ENCODE measurements at places on chromosomes 7 and 10.

GRCh38 chr7:135522509-135522908 lies 12.6 kb upstream of the CNOT4 start:
- DNase-seq, result no peak
- no peak overlapping the region for H3K27ac ChIP-seq
- H3K4me1 ChIP-seq, result no peaks in the 10 kb centered on the region

DNA sequence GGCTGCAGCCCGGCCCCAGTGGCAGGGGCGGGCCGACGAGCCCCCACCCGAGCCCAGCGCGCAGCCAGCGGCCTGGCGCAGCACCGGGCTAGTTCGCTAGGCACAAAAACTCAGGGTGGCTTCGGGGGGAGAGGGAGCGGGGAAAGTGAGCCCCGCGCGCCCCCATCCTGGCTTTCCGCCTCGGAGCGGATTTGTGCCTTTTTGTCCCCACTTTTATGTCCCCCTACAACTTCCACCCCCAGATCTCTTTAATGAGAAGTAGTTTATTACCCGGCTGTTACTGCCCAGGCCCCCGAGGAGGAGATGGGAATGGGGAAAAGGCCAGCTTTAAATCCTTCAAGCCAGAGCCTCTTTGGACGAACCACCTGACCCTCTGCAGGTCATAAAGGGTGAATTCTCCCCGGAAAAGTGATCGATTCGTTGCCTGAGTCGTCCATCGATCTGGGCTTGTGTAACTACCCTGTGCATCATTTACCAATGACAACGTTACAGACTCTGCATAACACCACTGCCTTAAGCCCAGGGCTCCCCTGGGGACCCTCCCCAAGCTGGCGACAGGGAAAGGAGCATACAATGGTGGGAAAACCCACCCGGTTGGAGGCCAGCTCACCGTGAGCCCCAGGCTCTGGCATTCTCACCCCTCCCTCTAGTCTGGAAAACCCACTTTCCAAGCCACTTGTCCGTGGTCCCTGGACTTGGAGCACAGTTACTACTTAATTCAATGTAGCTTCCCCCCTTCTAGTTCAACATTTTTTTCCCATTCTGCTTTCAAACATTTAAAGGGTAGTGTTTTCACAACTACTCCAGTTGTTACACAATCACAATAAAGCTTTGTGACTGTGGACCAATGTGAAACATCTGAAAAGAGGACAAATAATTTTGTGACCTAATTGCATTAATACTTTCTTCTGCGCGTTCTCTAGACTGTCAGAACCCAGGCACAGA lies 748 bp upstream of the SH3PXD2A start:
- H3K36me3 ChIP-seq, result no peaks in the 10 kb centered on the region
- H3K4me1 ChIP-seq, result peaks cover 29% of the 10 kb centered on the region
- no peak for DNase-seq
- peak overlapping the region; percentile 41 for H3K4me3 ChIP-seq
- no peaks in the 10 kb centered on the region for H3K27me3 ChIP-seq

GRCh38 chr10:118534136-118534535 lies 61.3 kb downstream of the PRLHR start:
- H3K27me3 ChIP-seq, result peaks cover 3% of the 10 kb centered on the region
- no peak for DNase-seq
- no peak overlapping the region for H3K4me3 ChIP-seq
- no peak overlapping the region for H3K27ac ChIP-seq
- H3K4me1 ChIP-seq, result no peaks in the 10 kb centered on the region

- H3K4me3 ChIP-seq, result no peak overlapping the region
- no peak for DNase-seq
- H3K27me3 ChIP-seq, result no peaks in the 10 kb centered on the region
- peaks cover 63% of the 10 kb centered on the region for H3K36me3 ChIP-seq
- H3K27ac ChIP-seq, result no peak overlapping the region
Observed at GRCh38 chr10:13659887-13660550, 73.3 kb downstream of the PRPF18 start.

GRCh38 chr10:54983255-54983654 lies 182.2 kb upstream of the PCDH15 start:
- H3K36me3 ChIP-seq, result no peaks in the 10 kb centered on the region
- H3K27ac ChIP-seq, result no peak overlapping the region
- no peak for DNase-seq
- no peaks in the 10 kb centered on the region for H3K4me1 ChIP-seq

DNA sequence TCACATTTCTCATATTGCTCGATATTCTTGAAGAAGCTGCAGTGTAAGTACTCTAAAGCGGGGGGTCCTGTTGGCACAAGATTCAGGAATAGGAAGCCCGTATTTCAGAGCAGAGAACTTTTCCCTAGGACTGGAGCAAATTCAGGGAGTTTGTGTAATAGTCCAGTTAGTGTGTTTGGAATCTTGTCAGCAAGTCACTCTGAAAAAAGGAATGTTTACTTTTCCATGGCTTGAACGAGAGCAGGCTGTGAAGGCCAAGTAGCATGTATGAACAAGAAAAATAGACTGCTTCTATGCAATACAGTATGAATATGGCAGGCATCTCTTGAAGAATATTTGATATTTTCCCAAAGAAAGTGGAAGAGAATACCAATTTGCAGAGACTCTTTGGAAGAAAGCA lies 39.8 kb downstream of the CDC123 start:
- H3K27ac ChIP-seq, result no peak overlapping the region
- H3K4me3 ChIP-seq, result no peak overlapping the region
- H3K27me3 ChIP-seq, result no peaks in the 10 kb centered on the region
- peaks cover 51% of the 10 kb centered on the region for H3K36me3 ChIP-seq
- no peak for DNase-seq

DNA sequence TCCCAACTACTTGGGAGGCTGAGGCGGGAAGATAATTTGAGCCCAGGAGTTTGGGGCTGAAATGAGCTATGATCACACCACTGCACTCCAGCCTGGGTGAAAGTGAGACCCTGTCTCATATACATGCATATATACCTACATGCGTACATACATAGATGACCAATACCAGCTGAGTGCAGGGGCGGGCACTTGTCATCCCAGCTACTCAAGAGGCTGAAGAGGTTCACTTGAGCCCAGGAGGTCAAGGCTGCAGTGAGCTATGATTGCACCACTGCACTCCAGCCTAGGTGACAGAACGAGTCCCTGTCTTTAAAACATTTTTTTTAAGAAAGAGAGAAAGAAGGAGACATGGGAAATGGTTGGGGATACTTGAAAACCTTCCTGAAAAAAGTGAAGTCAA lies 17.4 kb upstream of the PROSER2 start:
- no peak overlapping the region for H3K27ac ChIP-seq
- no peak overlapping the region for H3K4me3 ChIP-seq
- no peaks in the 10 kb centered on the region for H3K27me3 ChIP-seq
- no peaks in the 10 kb centered on the region for H3K4me1 ChIP-seq
- no peaks in the 10 kb centered on the region for H3K36me3 ChIP-seq
